Stimulated activated CD4-positive, alpha-beta T cell treated with anti-CD3 and anti-CD28 coated beads, Interleukin-15, amount 100 ng/mL, for 48 hours (primary cell): ENCODE measurements at places on chromosomes 2 and 18.

DNA sequence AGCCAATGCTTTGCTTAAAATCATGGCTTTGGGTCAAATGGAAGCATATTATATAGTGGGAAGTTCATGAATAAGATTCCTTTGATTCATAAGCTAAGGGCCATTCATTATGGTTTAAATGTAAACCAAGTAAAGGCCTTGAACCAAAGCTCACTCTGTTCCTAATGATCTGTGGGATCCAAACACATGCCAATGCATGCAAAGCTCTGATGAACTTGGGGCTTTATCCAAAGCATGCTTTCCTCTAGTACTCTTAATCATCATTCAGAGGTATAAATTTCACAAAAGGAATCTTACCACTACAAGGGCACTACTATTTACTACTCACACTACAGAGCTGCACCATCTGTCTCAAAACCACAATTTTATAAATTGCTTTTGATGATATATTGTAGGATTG, 102.8 kb upstream of the RBMS1 start:
- no peak for DNase-seq

- no peak for DNase-seq
Measured at GRCh38 chr2:30178618-30179434, 32.0 kb downstream of the YPEL5 start.

GRCh38 chr2:101518578-101519492, 43.9 kb upstream of the RFX8 start:
- no peak for DNase-seq

DNA sequence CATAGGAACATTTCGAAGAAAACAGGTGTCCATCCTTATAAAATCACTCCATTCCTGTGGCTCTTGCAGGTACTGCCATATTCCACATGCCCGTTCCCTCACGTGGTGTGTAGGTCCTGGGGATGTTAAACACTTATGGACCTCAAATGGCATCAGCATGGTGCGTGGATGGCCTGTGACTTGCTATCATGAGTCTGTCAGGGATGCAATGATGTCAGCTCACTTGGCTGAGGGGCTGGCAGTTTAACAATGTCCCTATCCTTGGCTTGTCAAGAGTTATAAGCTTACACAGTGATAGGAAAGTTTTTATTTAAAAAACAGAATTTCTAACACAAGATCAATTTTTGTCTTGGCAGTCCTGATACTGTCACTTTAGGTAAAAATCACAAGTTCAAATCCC, 28.8 kb downstream of the MAIP1 start:
- no peak for DNase-seq

DNA sequence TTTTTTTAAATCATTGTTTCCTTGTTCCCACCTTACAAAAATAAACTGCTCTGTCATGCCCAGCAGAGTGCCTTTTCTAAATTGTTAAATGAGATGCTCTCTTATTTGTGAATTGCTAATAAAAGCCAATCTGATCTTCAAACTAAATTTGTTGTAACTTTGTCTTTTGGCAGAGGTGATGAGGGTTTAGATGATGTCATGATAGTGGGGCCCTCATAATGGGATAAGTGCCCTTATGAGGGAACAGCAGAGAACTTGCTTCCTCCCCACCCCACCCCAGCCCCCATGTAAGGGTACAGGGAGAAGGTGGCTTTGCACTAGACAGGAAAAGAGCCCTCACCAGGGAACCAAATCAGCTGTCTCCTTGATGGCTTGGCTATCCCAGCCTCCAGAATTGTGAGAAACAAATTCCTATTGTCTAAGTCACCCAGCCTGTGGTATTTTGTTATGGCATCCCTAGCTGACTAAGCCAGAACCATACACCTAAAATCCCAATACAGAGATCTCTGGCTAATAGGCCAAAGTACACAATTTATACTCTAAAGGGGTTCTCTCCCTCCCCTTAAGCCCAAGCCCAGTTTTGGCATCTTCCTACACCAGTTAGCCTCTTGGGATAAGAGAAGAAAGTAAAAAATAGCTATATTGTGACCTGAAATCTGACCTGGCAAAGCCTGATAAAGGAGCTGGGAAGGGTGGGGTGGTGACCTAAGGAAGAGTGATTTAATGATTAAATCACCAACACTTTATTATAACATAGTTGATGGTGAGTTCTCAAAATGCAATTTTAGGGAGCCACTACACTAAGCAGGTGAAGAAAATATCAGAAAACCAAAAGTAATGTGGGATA, 40.3 kb upstream of the HNRNPA3 start:
- DNase-seq = no peak

- DNase-seq = no peak
Measured at GRCh38 chr18:63443829-63444228, 21.6 kb upstream of the VPS4B start.
